Transverse colon (tissue), 4 donors: ENCODE measurements at places on chromosomes 4 and X. TPM values are rescaled to one million over a fixed set of nuclear protein-coding genes. Genes with fewer than 3 reads are reported as not detected.
A peak's percentile ranks its signal among the peaks of the same experiment; 100 is the strongest.

DNA sequence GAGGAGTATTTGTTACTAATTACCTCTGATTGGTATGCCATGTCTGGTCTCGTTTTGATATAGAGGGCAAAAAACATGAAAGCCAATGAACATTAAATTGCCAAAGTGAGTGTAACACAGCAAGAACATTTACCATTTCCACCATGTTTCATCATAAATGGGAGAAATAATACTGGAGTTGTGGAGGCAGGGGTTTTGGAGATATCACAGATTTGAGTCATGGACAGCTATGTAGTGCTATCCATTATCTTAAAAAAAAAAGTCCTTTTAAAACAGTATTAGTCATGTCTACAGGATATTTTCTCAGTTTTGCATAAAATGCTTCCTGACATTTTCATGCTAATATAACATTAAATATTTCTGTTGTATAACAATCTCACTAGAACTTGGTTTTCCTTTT, 301.2 kb downstream of the IL1RAPL1 start:
- H3K27ac ChIP-seq, result no peak overlapping the region
- no peak for DNase-seq
- no peaks in the 10 kb centered on the region for H3K36me3 ChIP-seq
- H3K4me3 ChIP-seq, result no peak overlapping the region

- no peak overlapping the region for H3K4me3 ChIP-seq
- H3K27ac ChIP-seq, result no peak overlapping the region
- H3K27me3 ChIP-seq, result no peaks in the 10 kb centered on the region
- DNase-seq, result no peak
- H3K36me3 ChIP-seq, result no peaks in the 10 kb centered on the region
Measured at GRCh38 chrX:105745863-105746262, 76.5 kb upstream of the NRK start.

XK gene
- total RNA-seq, result 36.8 TPM

DNA sequence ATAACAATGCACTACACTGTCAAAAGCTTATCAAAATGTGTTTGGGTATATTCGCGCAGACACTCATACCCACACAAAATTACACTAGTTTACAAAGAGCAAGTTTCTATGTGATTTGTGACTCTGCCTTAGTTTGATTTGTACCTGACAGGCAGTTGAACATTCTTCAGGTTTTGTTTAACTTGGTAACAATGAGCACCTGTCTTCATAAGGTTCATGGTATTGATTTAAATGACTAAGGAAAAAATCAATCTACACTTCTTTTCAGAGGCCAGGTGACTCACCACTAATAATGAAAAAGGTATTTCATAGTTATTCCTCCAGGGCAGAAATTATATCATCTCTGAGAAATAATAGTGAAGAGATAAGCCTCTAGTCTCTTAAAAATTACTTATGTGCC, 1114.6 kb upstream of the AGA start:
- H3K27ac ChIP-seq, result no peak overlapping the region
- no peak for DNase-seq
- H3K4me1 ChIP-seq, result no peaks in the 10 kb centered on the region
- H3K36me3 ChIP-seq, result no peaks in the 10 kb centered on the region
- no peaks in the 10 kb centered on the region for H3K27me3 ChIP-seq

RASGEF1B gene
- total RNA-seq, result 14.1 TPM

- H3K36me3 ChIP-seq, result no peaks in the 10 kb centered on the region
- no peaks in the 10 kb centered on the region for H3K27me3 ChIP-seq
- H3K27ac ChIP-seq, result peak overlapping the region; percentile 28
- no peak overlapping the region for H3K4me3 ChIP-seq
Measured at GRCh38 chrX:72019487-72019886, 108.8 kb downstream of the NHSL2 start.

DNA sequence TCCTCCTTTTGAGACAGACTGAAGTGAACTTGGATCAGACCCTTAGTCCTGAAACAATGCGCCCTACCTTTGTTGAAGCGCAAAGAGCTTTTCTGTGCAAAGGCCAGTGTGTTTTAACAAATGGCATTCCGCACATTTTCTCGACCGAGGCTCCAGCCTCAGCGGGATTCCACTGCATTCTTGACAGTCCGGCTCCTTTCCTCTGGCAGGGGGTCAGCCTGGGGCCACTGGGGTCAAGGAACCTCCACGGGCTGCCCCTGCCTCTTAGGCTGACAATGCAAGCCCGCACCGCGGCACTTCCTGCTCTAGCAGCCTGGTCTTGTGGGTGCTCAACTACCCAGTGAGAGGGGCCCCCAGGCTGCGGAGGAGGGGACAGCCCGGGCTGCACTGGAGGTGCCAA, 47.2 kb upstream of the TFDP3 start:
- no peak overlapping the region for H3K27ac ChIP-seq
- DNase-seq, result no peak
- no peaks in the 10 kb centered on the region for H3K27me3 ChIP-seq

DNA sequence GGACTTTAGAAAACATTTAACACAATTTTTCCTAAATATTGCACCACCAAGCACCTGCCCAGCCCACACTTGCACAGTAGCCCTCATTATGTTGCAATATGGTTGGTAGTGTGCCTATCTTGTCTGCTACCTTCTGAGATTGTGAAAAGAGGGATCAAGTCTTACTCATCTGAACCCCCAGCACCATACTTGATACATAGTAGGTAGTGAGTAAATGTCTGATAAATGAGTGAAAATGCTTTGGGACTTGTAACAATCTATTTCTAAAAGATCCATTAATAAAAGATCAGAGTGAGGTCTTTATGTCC, 118.4 kb upstream of the MED14 start:
- H3K4me1 ChIP-seq, result no peaks in the 10 kb centered on the region
- no peak overlapping the region for H3K27ac ChIP-seq
- H3K36me3 ChIP-seq, result no peaks in the 10 kb centered on the region
- H3K4me3 ChIP-seq, result no peak overlapping the region
- no peak for DNase-seq

DNA sequence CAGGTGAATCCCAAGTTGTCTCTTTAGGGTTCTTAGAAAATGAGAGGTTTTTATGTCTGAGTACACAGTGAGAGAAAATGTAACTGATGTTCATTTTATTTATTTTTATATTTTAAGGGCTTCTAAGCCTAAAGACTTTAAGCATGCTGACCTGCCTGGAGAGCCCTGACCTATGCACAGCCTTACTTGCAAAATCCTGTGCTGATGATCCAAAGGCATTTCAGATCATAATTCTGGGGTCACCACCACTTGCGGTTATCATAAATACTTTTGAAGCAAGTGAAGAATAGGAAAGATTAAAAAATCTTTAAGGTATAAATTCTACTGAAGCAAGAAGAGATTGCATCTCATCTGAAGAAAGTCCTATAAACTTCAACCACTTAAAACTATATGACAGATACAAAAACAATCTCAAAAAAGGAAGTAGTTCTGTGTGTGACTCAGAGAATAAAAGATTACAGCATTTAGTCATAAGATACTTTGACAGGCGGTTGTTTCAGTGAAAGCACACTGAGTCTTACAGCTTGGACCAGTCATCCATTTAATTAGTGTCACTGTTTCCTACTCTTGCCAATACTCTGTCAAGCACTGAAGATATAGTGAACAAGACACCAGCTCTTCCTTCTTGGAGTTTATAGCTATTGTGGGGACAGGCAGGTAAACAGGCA, 245.2 kb upstream of the DIPK2B start:
- H3K4me1 ChIP-seq, result no peaks in the 10 kb centered on the region
- DNase-seq, result no peak
- no peak overlapping the region for H3K27ac ChIP-seq
- no peaks in the 10 kb centered on the region for H3K36me3 ChIP-seq

MAGED4 gene
- 1.1 TPM for total RNA-seq

DNA sequence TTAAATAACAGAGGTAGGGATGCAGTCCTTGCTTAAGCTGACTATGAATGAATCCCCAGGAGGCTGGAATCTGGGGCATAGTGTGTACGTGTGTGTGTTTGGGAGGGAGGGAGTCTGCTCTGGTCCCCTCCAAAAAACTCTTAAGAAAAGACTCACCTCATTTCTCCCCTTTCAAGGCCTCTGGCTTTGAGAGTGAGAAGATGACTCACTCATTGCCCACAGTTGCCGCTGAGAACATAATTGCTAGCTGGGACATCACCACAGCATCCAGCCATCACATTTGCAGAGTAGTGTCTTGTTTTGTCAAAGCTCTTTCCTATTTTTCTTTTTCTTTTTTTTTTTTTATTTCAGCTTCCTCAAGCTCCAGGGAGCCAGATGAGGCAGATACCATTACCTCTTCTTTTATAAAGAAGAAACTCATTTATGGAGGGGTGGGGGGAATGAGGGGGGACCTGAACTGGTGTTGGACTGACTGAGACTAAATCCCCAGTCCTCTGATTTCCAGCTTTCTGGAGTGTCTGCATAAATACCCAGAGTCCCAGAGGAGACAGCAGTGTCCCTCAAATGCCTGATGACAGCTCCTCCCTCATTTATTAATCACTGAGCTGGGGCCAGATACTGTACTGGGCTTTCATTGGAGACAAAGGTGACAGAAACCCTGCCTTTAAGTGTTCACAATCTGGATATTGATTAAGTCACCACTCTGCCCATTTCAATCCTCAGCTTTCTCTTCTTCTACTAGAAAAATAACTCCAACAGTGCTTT, 61.9 kb upstream of the LAS1L start:
- H3K36me3 ChIP-seq, result no peaks in the 10 kb centered on the region
- peak overlapping the region; percentile 81 for H3K27ac ChIP-seq
- no peak overlapping the region for H3K4me3 ChIP-seq
- H3K27me3 ChIP-seq, result no peaks in the 10 kb centered on the region
- peak; percentile 24 for DNase-seq

- H3K4me1 ChIP-seq, result peaks cover 4% of the 10 kb centered on the region
- peak overlapping the region; percentile 88 for H3K27ac ChIP-seq
- H3K4me3 ChIP-seq, result peak overlapping the region; percentile 63
Measured at GRCh38 chrX:107675823-107676555, 47.7 kb downstream of the PRPS1 start.

DNA sequence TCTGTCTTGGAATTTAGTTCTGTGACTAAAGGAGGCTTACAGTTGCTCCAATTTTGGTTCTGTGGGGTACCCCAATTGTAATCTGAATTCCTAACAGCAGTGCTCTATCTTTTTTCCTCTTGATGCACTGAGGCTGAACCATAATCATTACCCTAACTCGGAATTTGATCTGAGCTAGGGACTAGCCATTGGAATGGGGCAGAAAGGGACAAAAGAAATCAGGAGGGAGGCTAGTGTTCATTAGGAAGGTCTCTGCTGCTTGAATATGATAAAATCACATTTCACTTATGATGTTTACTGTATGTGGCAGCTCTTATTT, 2.7 kb downstream of the KLF3 start:
- no peaks in the 10 kb centered on the region for H3K27me3 ChIP-seq
- peak overlapping the region; percentile 95 for H3K4me3 ChIP-seq
- no peaks in the 10 kb centered on the region for H3K36me3 ChIP-seq

DNA sequence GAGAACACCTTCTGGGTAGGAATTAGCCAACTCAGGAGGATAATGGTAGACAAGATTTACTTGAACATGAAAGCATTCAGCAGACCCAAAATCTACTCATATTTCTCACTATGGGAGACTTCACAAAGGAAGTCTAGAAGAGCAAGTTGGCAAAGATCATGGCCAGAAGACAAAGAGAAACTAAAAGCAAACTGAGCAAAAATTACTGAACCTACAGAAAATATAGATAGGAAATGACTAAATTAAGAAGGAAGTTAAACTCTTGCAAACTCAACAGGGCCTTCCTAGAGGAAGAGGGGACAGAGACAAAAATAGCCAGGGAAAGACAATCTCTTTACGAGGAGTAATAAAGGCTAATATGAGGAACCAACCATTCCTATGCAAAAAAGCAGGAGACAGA, 18.7 kb downstream of the CORIN start:
- DNase-seq, result no peak
- H3K27me3 ChIP-seq, result no peaks in the 10 kb centered on the region
- H3K4me3 ChIP-seq, result no peak overlapping the region
- no peaks in the 10 kb centered on the region for H3K36me3 ChIP-seq
- no peak overlapping the region for H3K27ac ChIP-seq

SPANXN3 gene
- total RNA-seq, result not detected

DNA sequence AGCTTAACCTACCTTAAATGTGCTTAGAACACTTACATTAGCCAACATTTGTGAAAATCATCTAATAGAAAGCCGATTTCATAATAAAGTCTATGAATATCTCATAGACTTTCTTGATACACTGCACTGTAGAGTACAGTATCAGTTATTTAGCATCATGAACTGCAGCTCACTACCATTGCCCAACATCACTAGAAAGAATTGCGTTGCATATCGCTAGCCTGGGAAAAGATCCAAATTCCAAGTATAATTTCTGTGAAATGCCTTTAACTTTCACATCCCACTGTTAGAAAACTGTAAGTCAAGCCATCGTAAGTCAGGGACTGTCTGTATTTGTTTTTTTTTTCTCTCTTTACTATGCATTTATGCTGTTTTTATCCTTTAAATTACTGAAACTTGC, 918.6 kb upstream of the PABPC4L start:
- H3K4me3 ChIP-seq, result no peak overlapping the region
- no peak overlapping the region for H3K27ac ChIP-seq
- no peak for DNase-seq
- H3K36me3 ChIP-seq, result no peaks in the 10 kb centered on the region
- H3K27me3 ChIP-seq, result no peaks in the 10 kb centered on the region

- H3K27me3 ChIP-seq, result peaks cover 100% of the 10 kb centered on the region
- DNase-seq, result peak; percentile 33
- peaks cover 60% of the 10 kb centered on the region for H3K4me1 ChIP-seq
- H3K4me3 ChIP-seq, result peak within 1 kb of the TSS; percentile 44
Measured at GRCh38 chr4:108168671-108169523, at the start of gene LEF1. LEF1 (minus strand) TSS chr4:108168932; CDS start chr4:108167767, 1,165 bp downstream.

PPM1K gene
- total RNA-seq, result 9.4 TPM

- peak overlapping the region; percentile 79 for H3K27ac ChIP-seq
- peak overlapping the region; percentile 74 for H3K4me3 ChIP-seq
- DNase-seq, result no peak
- no peaks in the 10 kb centered on the region for H3K36me3 ChIP-seq
Measured at GRCh38 chrX:118496763-118497079, 1.1 kb downstream of the DOCK11 start.

CT83 gene
- not detected for total RNA-seq

TBC1D9 gene
- total RNA-seq, result 21.4 TPM

DNA sequence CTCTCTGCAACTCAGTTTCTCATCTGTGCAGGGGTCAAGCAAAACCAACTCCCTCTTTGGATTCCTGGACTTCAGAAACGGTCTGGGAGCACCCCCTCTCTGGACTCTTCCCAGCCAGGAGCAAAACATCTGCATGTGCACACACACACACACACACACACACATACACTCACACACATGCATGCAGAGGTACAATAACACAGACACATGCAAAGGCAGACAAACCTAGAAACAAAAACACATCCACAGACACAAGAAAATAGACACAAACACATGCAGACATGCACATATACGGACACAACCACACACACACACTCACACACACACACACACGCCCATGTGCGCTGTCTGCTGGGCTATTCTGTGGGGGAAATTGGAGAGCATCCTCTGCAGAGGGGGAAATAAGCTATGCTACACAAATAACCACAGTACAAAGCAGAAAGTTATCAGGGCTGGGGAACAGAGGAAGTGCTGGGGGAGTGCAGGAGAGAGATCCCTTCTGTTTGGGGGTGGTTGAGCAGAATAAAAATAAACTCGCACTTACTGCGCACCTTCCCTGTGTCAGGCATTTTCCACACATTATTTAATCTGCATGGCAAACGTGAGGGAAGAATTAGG, 19.9 kb downstream of the IQSEC2 start:
- no peak for DNase-seq
- H3K36me3 ChIP-seq, result no peaks in the 10 kb centered on the region
- H3K4me1 ChIP-seq, result peaks cover 10% of the 10 kb centered on the region
- no peak overlapping the region for H3K4me3 ChIP-seq
